CD4-positive, alpha-beta memory T cell (primary cell): ENCODE measurements at places on chromosomes 13 and 19. TPM values are rescaled to one million over a fixed set of nuclear protein-coding genes. Genes with fewer than 3 reads are reported as not detected.

Gene DCT
- 0.21 TPM for polyA plus RNA-seq

Gene KMT2B
- polyA plus RNA-seq, result 2.8 TPM

Gene FAM216B
- polyA plus RNA-seq, result not detected

DNA sequence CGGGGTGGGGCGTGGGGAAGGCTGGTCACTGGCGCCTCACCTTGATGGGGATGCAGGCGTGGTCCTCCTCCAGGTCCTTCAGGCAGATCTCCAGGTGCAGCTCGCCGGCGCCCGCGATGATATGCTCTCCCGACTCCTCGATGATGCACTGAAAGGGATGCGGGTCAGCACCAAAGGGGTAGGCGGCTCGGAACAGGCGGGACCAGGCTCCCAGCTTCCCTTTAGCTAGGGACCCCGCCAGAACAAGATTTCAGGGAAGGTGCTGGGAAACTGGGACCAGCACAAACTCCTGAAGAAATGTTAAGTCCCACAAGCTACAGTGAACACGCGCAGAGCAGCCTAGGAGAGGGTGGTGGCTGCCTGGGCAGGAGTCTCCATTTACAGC lies 6.0 kb downstream of the EEF2 start:
- no peak for DNase-seq

GRCh38 chr13:79470666-79471065 lies 10.3 kb upstream of the NDFIP2 start:
- no peak for DNase-seq
